ENCODE measurements at places on chromosomes 2 and 18. TPM values are rescaled to one million over a fixed set of nuclear protein-coding genes. Genes with fewer than 3 reads are reported as not detected.

ZNF385B gene
- 2.1 TPM for total RNA-seq

ACTR1B gene
- 31.6 TPM for total RNA-seq

FAM124B gene
- 0.56 TPM for total RNA-seq

AKAIN1 gene
- not detected for total RNA-seq

FSHR gene
- total RNA-seq: not detected

DAPL1 gene
- not detected for total RNA-seq

SMYD1 gene
- total RNA-seq: 2.4 TPM

SLC4A3 gene
- 1.3 TPM for total RNA-seq

NAB1 gene
- total RNA-seq: 137 TPM

FAM110C gene
- not detected for total RNA-seq

SPEG gene
- total RNA-seq: 21.3 TPM

PRKAG3 gene
- total RNA-seq: 0.16 TPM

DNA sequence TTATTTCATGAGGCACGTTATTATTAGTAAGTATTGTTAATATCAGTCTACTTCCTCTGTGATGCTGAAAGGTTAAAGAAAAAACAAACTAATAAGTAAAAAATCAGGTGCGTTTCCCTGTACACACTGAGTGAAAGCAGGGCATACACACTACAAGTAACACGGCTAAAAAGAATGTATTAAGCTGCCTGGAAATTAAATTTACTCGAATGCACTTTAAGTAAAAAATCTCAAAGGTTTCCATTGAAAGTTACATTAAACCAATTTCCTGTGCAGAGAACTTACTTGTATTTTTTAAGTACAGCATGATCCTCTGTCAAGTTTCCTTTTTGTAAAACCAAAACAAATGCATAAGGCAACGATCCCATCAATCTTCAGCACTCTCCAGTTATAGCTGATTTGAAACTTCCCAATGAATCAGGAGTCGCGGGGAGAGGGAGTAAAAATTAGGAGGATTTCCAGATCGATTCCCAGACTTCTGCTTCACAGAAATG, 633 bp downstream of the BCL2 start:
- DNase-seq: no peak

- DNase-seq: peak; percentile 92
These were observed 28.0 kb downstream of the SRSF7 start for GRCh38 chr2:38723173-38723572.

DNA sequence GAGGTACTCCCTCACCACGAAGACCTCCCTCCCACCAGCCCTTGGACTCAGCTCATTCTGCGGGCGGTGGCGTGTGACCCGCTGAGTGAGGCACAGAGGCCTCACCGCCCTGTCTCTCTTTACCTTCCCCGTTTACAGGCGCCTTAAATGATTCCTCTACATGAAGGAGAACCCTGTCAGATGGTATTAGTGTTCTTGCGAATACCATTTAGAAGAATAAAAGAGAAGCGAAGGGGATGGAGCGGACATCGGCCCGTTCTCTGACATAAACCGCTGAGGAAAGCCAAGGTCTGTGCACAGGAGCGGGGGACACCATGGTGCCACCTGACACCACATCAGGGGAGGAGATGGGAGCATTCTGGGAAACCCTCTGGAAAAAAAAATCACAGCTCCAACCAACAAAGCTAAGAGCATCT, 179.8 kb downstream of the HDAC4 start:
- no peak for DNase-seq

DNA sequence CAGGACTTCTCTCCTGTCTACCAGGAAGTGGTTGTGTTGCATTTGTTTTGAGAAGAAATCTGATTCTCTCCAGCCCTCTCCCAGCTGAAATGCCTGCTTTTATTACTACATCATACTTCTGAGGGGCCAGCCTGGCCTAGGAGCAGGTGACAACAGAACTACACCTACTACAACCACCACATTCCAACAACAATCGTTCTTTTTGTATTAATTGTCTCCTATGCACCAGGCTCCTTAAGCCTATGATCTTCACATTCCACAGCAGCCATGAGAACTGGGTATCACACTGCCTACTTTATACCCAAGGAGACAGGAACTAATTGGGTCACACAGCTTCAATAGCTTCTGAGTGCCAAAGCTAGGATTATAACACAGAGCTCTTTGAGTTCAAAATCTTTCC, 167.7 kb downstream of the TDRD15 start:
- DNase-seq: peak; percentile 14

GRCh38 chr18:79847606-79848293, 50.0 kb downstream of the KCNG2 start:
- no peak for DNase-seq

DNA sequence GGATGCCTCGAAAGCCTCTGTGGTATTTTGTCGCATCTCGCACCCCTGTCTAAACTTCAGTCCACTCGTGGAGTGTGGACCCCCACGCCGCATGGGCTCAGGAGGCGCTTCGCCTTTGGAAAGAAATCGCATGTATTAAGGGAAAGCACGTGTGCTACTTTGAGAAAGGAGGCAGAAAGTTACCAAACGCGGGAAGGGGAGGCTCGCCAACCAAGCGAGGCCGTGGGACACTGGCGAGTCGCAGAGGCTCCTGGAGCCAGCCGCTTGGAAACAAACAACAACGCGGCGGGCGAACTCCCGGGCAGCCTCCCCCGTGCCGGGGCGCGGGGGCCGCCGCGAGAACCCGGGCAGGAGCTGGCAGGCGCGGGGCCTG, 455 bp upstream of the AGAP1 start:
- no peak for DNase-seq

GRCh38 chr2:238264072-238264460, 24.2 kb upstream of the HES6 start:
- no peak for DNase-seq

DNA sequence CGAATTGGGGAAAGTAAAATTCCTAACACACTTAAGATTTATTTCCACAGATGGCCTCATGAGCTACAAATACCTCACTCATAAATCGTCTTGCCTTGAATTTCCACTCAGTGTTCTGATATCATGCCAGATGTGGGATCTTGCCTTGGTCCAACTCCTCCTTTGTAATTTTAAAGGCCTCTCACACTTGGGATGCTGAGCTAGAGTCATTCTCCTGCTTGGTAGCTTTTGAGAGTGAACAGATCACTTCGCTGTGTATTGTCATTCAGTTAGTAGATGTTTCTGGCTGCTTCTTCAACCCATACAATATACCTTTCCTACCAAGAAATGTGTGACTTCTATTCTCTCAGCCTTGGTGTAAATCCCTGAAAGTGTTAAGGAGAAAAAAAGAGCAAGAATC, 309.2 kb downstream of the NRXN1 start:
- no peak for DNase-seq

GRCh38 chr2:174450021-174450816, 36.6 kb downstream of the GPR155 start:
- no peak for DNase-seq

DNA sequence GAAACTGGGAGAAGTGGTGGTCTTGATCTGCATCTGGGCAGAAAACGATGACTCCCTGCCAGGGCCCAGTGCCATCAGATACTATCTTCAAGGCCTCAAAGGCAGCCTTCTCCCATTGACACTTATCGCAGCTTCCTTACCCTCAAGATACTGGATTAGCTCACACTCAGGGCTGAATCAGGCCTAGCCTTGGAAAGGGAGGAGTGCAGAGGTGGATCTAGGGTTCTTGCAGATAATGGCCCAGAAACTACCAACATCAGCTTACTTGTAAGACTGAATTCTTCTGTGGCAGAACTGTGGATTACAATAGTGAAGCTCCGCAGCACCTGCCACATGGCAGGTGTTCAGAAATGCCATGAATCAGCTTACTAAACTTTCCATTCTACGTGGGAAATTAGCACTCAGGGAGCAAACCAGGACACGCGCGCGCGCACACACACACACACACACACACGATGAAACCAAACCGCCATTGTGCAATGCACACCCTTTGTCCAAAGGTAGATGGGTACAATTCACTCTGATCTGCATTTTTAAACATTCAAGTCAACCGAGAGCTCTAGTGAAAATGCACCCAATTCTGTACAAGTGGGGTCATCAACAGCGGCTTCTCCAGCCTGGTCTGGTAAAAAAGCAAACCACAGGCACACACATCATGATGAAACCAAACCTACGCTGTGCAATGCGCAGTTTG, 26.3 kb upstream of the TMEM182 start:
- no peak for DNase-seq

DNA sequence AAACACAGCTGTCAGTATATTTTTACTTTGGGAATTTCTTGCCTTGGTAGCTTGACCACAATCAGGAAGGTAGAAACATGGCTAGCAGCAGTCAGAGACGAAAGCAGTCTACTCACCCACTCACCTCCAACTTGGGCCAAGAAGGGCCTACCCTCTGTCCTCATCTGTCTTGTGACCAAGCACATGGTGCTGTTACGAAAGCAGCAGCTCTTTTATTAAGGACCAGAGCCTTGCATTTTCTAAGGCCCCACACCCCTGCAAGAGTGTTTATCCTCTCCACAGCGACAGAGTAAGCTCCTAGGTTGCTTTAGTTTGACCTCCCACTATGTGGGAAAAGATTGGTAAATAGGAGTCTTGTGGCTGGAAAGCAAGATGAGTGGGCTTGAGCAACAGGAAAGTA, 31.3 kb upstream of the MSTN start:
- no peak for DNase-seq

DNA sequence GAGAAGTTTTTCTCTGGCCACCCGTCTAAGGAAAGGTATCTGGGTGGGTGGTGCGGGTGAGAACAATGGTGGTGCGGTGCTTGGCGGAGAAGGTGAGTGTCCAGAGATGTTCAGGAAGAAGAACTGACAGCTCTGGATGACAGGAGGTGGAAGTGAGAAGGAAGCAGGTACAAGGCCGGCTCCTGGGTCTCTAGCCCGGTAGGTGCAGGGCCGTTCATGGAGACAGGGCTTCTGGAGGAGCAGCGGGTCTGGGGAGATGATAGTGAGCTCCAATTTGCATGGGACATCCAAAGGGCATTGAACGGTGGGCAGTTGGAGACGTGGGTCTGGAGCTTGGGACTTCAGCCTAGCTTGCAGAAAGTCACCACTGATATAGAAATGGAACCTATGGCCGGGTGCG, 979 bp upstream of the FAHD2B start:
- DNase-seq: no peak

DNA sequence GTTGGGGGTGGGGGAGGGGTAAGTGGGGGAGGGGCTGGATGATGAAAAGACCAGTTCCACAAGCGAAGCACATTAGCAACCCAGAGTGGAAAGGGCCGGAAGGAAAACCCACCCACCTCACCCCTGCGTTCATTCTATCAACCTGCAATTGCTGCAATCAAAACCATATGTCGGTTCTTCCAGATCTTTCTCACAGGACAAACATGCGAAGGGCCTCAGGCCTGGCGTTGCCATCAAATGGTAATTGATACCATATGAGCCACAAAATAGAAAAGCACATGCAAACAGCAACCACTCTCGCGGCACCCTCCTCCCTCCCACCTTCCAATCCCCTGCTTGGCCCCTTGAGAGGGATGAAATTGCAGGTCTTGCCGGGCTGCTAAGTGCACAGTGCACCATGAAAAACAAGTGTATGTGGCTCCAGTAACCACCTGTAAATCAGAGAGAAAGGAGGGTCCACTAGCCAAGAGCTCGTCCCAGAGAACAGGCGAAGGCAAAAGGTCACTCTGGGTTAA, 287.5 kb downstream of the TCF4 start:
- DNase-seq: no peak

GRCh38 chr2:165957030-165957675, 3.6 kb upstream of the TTC21B start:
- DNase-seq: no peak

GRCh38 chr18:8821083-8821465, 115.7 kb downstream of the MTCL1 start:
- DNase-seq: no peak

DNA sequence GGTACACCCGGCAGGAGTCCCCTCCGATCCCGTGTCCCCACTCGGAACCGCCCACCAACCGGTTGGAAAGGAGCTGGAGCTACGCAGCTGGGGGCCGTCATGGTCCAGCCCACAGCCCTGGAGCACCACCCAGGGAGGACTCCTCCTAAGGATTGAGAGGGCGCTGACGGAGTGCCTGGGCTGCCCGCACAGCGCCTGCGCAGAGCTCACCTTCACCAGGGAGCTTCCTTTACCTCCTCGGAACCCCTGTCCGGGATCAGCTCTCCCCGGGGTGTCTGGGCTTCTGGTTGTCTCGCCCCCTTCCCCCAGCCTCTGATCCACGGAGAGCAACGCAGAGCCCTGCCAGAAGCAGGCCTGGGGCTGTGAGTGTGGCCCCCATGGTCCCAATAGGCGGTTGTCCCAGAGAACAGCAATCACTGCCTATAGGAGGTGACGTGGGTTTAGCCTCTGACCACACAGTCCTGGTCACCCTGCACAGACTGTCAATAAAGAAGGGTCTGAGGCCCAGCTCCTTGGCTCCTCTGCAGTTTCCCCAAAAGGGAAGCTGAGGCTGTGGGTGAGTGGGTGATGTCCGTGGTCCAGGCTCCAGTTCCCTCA, 14.6 kb downstream of the ALPG start:
- DNase-seq: no peak

- no peak for DNase-seq
These were observed 422.0 kb upstream of the ID2 start for GRCh38 chr2:8259841-8260178.

- no peak for DNase-seq
These were observed 124.6 kb downstream of the VIT start for GRCh38 chr2:36820942-36821605.

GRCh38 chr2:241612156-241613016, 24.6 kb downstream of the THAP4 start:
- DNase-seq: no peak

- DNase-seq: no peak
These were observed 77.1 kb upstream of the TNP1 start for GRCh38 chr2:216936954-216937357.

DNA sequence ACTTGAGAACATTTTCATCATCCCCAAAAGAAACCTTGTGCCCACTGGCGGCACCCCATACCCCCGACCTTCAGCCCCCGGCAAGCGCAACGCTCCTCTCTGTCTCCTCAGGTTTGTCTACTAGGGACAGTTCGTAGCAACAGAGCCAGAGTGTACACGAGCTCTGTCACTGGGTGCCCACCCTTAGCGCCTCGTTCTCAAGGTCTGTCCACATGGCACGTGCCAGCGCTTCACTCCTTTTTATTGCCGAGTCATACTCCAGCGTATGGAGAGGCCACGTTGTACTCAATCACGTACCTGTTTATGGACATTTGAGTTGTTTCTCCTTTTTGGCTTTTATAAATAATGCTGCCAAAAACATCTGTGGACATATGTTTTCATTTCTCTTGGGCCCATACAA, 30.3 kb upstream of the GPC1 start:
- DNase-seq: no peak

- no peak for DNase-seq
These were observed 8.4 kb downstream of the TPRKB start for GRCh38 chr2:73728711-73729110.

- no peak for DNase-seq
These were observed 163.8 kb downstream of the ETAA1 start for GRCh38 chr2:67560771-67561456.

DNA sequence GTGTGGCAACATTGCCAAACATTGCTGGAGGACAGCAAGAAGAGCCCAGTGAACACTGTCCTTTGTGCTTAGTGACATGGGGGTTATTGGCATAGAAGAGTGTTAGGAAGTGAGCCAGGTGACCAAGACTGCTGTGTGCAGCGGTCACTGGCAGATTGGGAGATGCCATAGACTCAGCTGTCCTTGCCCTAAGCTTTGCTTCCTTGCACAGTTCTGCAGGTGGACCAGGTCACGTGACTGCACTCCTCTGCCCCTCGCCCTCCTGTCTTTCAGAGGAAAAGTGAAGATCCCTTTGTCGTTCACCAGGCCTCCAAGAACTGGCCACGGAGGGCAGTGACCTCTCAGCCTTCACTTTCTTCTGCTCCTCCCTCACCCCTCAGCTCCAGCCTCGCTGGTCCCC, 215.6 kb upstream of the SMIM21 start:
- DNase-seq: no peak

GRCh38 chr2:100274566-100275199, 47.6 kb downstream of the LONRF2 start:
- DNase-seq: no peak

All from SJCRH30 (cell line).